Cardiac muscle cell (in vitro differentiated cells and primary cell): ENCODE measurements at places on chromosomes 4 and X.

GRCh38 chr4:5884796-5885195 is 8.1 kb downstream of the CRMP1 start:
- peaks cover 48% of the 10 kb centered on the region for H3K27me3 ChIP-seq
- no peak overlapping the region for H3K4me3 ChIP-seq
- H3K4me1 ChIP-seq: no peaks in the 10 kb centered on the region
- H3K27ac ChIP-seq: no peak overlapping the region

GRCh38 chr4:125105561-125105960 is 209.2 kb upstream of the FAT4 start:
- H3K4me1 ChIP-seq: no peaks in the 10 kb centered on the region
- peak; percentile 34 for DNase-seq
- no peaks in the 10 kb centered on the region for H3K36me3 ChIP-seq
- H3K27me3 ChIP-seq: no peaks in the 10 kb centered on the region

DNA sequence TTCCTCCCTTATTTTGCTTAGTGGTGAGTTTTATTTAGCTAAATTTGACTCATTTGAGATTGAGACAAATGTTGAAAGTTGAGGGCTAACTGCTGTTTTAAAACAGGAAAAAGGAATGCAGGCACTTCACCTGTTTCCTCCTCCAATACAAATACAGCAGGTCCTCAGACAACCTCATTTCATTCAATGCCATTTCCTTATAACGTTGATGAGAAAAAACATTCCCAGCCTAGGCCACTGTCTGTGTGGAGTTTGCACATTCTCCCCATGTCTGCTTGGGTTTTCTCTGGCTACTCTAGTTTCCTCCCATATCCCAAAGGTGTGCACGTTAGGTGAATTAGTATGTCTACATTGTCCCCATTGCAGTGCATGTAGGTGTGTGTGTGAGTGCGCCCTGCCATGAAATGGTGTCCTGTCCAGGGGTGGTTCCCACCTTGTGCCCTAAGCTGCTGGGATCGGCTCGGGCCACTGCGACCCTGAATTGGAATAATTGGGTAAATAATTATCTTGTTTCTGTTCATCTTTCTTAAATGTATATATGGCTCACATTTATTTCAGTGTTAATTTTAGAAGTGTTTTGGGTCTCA is 21.9 kb downstream of the SMAD1 start:
- no peak overlapping the region for H3K4me3 ChIP-seq
- no peaks in the 10 kb centered on the region for H3K27me3 ChIP-seq
- DNase-seq: no peak
- no peak overlapping the region for H3K27ac ChIP-seq
- peaks cover 40% of the 10 kb centered on the region for H3K4me1 ChIP-seq

- H3K4me3 ChIP-seq: peak overlapping the region; percentile 44
- no peak overlapping the region for H3K27ac ChIP-seq
- no peaks in the 10 kb centered on the region for H3K36me3 ChIP-seq
- peaks cover 63% of the 10 kb centered on the region for H3K27me3 ChIP-seq
- H3K4me1 ChIP-seq: no peaks in the 10 kb centered on the region
Observed at GRCh38 chr4:1010395-1011021, 918 bp upstream of the FGFRL1 start.

DNA sequence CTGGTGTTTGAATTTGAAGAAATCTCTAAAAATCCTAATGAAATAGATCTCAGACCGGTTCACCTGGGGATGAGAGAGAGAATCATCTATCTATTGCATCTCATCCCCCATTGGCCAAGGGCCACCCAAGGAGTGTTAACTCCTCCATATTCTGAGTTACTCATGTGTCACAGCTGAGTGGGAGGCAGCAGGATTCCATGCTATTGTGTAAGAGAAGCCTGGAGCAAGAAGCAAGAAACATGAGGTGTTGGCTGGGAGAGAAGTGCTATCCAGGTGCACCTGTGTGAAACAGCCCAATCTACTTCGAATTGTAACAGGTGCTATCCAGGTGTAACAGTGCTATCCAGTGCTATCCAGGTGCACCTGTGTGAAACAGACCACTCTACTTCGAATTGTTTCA is 150.3 kb upstream of the MAOA start:
- H3K4me3 ChIP-seq: no peak overlapping the region
- no peak for DNase-seq
- H3K27ac ChIP-seq: no peak overlapping the region
- H3K36me3 ChIP-seq: no peaks in the 10 kb centered on the region
- peaks cover 6% of the 10 kb centered on the region for H3K4me1 ChIP-seq

- H3K27me3 ChIP-seq: no peaks in the 10 kb centered on the region
- peak; percentile 28 for DNase-seq
- no peak overlapping the region for H3K4me3 ChIP-seq
- peaks cover 7% of the 10 kb centered on the region for H3K4me1 ChIP-seq
- H3K27ac ChIP-seq: no peak overlapping the region
Observed at GRCh38 chr4:182190306-182190705, 52.9 kb upstream of the TENM3 start.

DNA sequence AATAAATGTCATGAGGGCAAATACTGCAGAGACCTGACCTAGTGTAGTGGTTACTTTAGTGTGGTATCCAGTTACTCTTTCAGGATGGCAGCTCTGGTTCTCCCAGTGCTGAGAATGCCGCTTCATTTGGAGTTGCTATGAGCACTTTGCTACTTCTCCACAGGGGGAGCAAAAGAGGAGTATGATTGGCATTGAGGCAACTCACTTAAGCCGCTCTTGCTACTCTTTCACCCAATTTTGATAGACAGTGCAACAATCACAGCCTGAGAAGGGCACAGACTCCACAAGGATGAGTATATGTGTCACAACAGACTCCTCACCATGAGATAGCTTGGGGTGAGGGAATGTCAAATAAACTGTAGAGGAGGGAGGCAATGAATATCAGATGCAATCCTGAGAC is 81.2 kb downstream of the NPY1R start:
- no peaks in the 10 kb centered on the region for H3K36me3 ChIP-seq
- H3K4me1 ChIP-seq: no peaks in the 10 kb centered on the region
- no peak overlapping the region for H3K4me3 ChIP-seq
- no peaks in the 10 kb centered on the region for H3K27me3 ChIP-seq
- H3K27ac ChIP-seq: no peak overlapping the region

- H3K36me3 ChIP-seq: no peaks in the 10 kb centered on the region
- DNase-seq: no peak
- H3K27me3 ChIP-seq: no peaks in the 10 kb centered on the region
- H3K27ac ChIP-seq: no peak overlapping the region
- no peak overlapping the region for H3K4me3 ChIP-seq
Observed at GRCh38 chr4:139840773-139841172, 175.2 kb downstream of the MGST2 start.

GRCh38 chr4:159977907-159978617 is 875.2 kb downstream of the RAPGEF2 start:
- no peaks in the 10 kb centered on the region for H3K36me3 ChIP-seq
- H3K4me3 ChIP-seq: no peak overlapping the region
- DNase-seq: no peak
- no peaks in the 10 kb centered on the region for H3K27me3 ChIP-seq
- H3K4me1 ChIP-seq: no peaks in the 10 kb centered on the region

- peak; percentile 23 for DNase-seq
- H3K36me3 ChIP-seq: no peaks in the 10 kb centered on the region
- H3K4me1 ChIP-seq: no peaks in the 10 kb centered on the region
Observed at GRCh38 chrX:143664302-143664701, 28.4 kb upstream of the SLITRK4 start.

DNA sequence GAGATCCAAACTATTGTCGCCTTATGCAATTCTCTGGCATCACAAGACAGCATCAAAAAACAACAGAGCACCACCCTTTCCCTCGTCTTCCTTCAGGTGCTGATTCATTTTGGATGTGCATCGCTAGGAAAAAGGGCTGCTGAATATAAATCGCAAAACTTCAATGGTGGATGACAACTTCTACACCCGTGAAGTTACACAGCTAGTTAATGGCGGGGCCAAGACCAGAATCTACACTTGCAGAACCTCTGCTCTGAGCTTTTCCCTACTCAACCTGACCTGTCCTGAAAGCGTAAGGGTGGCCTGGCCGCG is 674 bp downstream of the GNPDA2 start:
- peaks cover 2% of the 10 kb centered on the region for H3K27me3 ChIP-seq
- peak overlapping the region; percentile 62 for H3K27ac ChIP-seq
- no peak for DNase-seq
- H3K36me3 ChIP-seq: no peaks in the 10 kb centered on the region
- peaks cover 10% of the 10 kb centered on the region for H3K4me1 ChIP-seq

DNA sequence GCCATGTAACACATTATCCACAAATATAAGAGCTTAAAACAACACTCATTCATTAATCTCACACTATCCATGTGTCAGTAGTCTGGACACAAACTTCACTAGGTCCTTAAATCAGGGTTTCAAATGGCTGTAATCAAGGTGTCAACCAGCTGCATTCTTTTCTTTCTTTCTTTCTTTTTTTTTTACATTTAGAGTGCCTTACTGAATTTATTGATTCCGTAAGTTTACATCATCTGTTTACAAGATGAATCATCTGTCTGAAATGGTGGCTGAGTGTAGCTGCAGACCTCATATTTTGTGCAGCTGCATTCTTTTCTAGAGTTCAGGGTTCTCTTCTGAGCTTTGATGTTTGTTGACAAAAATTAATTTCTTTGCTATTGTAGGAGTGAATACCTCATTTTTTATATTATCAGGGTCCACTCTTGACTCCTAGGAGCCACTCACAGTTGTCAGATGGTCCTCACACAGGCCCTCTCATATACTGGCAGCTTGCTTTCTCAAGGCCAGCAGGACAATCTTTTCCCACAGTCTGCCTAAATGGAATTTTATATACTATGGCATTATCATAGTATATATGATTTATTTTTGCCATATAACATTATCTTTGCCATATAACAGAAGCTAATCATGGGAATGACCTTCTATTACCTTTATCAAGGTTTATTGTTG is 37.8 kb downstream of the SPOCK3 start:
- no peak for DNase-seq
- no peaks in the 10 kb centered on the region for H3K36me3 ChIP-seq
- no peak overlapping the region for H3K27ac ChIP-seq

DNA sequence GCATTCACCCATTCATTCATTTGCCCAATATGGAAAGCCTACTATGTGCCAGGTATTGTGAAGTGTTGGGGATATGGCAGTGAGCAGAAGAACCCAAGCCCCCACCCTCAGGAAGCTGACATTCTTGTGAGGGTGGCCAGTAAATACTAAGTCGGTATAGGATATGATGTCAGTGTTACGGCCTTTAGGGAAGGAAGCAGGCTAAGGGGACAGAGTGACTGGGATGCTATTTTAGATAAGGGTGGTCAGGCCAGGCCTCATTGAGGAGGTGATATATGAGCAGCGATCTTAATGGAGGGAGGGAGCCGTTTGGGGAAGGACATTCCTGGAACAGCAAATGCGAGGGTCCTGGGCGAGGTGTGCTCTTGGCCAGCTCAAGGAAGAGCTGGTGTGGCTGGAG is 2.0 kb downstream of the ATP6AP1 start:
- DNase-seq: no peak
- H3K27ac ChIP-seq: no peak overlapping the region
- H3K27me3 ChIP-seq: no peaks in the 10 kb centered on the region
- no peaks in the 10 kb centered on the region for H3K36me3 ChIP-seq
- H3K4me3 ChIP-seq: no peak overlapping the region

GRCh38 chr4:169446824-169447223 is 165.6 kb downstream of the NEK1 start:
- no peak overlapping the region for H3K27ac ChIP-seq
- H3K27me3 ChIP-seq: no peaks in the 10 kb centered on the region
- no peak for DNase-seq
- H3K4me3 ChIP-seq: no peak overlapping the region
- no peaks in the 10 kb centered on the region for H3K4me1 ChIP-seq

DNA sequence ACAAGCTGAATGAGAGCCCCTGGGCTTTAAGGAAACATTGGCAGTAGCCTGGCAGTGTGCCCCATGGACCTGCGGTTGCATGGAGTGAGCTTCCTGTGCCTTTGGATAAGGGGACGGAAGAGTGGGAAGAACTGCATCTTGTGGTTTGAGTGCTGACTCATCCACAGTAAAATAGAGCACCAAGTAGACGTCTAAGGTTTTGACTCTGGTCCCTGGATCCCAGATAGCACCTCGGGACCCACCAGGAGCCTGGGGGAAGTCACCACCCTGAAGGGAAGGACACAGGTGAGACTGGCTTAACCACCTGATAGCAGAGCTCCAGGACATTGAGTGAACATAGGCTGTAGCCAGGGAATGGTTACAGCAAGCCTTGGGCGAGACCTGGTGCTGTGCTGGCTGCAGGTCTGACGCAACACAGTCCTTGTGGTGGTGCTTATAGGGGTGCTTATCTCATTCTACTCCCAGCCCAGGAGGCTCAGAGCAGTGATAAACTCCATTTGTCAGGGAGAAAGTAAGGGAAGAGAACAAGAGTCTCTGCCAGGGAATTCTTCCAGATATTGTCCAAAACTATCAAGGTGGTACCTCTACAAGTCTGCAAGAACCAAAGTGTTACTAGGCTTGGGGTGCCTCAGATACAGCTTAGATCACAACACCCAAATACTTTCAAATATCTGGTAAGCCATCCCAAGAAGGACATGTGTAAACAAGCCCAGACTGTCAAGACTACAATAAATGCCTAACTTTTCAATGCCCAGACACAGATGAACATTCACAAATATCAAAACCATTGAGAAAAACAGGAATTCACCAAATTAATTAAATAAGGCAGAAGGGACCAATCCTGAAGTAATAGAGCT is 123.6 kb upstream of the TET2 start:
- no peaks in the 10 kb centered on the region for H3K4me1 ChIP-seq
- H3K36me3 ChIP-seq: no peaks in the 10 kb centered on the region
- H3K4me3 ChIP-seq: no peak overlapping the region
- no peak for DNase-seq

DNA sequence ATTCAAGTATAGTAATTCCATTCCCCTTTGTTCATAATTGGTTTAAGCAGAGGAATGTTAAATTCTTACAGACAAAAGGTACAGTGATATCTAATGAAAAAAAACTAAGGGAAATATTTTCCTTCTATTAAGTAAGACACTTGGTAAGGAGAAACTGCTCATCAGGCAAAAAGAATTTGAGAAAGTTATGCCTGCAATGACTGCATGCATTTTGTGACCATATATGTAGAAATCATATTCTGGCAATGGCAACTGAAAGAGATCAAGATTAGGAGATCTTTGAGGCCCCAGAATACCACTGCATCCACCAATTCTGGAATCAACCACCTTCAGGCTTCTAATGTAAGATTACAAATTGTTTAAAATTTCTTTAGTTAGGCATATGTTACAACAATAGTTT is 364.8 kb downstream of the PCDH10 start:
- no peaks in the 10 kb centered on the region for H3K4me1 ChIP-seq
- H3K36me3 ChIP-seq: no peaks in the 10 kb centered on the region
- H3K4me3 ChIP-seq: no peak overlapping the region
- no peaks in the 10 kb centered on the region for H3K27me3 ChIP-seq

DNA sequence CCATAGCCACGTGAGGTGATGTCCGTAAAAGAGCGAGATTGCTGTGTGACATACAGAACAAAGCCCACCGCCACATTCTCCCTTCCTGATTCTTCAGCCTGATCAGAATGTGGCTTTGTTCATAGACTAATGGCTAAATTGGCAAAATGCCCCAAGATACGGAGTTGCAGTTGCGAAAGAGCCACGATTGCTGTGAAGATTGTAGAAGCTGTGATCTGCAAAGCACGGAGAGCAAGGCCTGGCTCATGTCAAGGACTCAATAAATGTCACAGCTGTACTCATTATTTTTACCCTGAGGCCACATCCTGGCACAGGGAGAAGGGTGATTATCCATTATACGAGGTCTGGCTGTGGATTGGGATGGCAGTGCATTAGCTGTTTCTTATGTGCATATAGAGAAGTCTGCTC is 34.2 kb downstream of the ARSD start:
- peak; percentile 38 for DNase-seq
- H3K4me1 ChIP-seq: peaks cover 42% of the 10 kb centered on the region
- H3K36me3 ChIP-seq: no peaks in the 10 kb centered on the region
- peak overlapping the region; percentile 83 for H3K27ac ChIP-seq
- no peaks in the 10 kb centered on the region for H3K27me3 ChIP-seq

GRCh38 chr4:92825256-92825655 is 521.5 kb downstream of the GRID2 start:
- H3K27me3 ChIP-seq: no peaks in the 10 kb centered on the region
- DNase-seq: no peak
- H3K4me3 ChIP-seq: no peak overlapping the region
- H3K36me3 ChIP-seq: no peaks in the 10 kb centered on the region
- no peak overlapping the region for H3K27ac ChIP-seq
